ENCODE measurements at places on chromosomes 11 and 22.

GRCh38 chr11:128884703-128885338, 6.3 kb upstream of the KCNJ5 start:
- DNase-seq: peak; percentile 65

DNA sequence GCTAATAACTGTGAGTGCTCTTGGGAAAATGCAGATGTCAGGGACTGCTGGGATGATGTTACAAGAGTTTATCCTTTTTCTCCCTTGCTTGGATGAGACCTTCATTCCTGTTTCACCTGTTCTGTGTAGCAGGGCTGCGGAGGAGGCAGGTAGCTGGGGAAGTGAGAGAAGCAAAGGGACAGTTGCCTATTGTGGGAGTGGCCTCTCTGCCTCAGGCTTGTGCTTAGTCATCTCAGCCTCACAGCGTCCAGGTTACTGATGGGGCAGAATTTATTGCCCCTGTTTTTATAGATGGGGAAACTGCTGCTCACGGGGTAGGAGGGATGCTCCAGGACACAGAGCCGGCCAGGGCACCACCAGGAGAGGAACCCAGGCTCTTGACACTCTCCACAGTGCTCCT, 1.7 kb downstream of the STX3 start:
- DNase-seq: no peak

- DNase-seq: no peak
Observed at GRCh38 chr11:70333261-70333660, 62.8 kb downstream of the PPFIA1 start.

DNA sequence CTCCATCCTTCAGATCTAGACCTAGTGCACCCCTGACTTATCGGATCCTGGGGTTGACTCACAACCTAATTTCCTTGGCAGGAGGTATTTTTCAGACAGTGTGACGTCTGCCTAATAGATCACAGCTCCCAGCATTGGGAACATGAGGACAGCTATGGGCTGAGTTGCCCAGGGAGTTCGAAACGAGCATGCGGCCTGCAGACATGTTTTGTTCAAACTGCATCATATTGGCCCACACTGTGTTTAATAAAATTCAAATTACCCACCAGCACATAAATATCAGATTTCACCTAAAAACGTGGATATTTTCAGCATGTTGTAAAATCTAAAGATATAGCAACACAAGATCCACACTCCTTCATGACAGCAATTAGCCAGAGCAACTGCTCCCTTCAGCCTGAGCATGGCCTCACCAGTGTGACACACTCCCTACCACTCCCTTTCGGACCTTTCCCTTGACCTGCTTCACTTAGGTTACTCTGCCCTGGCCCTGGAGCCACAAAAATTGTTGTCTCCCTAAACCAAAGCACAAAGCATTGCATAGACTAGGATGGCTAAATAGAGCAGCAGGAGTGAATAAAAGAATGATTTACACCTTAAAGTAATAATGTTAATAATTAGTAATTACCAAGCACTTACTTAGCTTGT, 53.6 kb upstream of the USP47 start:
- no peak for DNase-seq

DNA sequence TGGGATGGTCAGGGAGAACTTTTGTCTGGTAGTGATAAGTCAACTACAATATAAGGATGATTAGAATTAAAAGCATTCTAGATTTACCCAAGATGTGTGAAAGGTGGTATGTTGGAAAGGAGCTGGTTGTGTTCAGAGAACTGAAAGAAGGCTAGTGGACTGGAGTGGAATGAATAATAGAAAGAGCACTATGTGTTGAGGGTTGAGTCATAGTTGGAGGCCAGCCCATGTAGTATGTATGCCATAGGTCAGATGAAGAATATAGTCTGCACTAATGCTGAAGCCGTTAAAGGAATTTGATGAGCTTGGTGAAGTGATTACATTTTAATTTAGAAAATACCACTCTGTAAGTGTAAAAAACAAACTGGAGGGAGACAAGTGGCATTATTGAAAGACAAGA, 514.1 kb downstream of the CNTN5 start:
- no peak for DNase-seq

DNA sequence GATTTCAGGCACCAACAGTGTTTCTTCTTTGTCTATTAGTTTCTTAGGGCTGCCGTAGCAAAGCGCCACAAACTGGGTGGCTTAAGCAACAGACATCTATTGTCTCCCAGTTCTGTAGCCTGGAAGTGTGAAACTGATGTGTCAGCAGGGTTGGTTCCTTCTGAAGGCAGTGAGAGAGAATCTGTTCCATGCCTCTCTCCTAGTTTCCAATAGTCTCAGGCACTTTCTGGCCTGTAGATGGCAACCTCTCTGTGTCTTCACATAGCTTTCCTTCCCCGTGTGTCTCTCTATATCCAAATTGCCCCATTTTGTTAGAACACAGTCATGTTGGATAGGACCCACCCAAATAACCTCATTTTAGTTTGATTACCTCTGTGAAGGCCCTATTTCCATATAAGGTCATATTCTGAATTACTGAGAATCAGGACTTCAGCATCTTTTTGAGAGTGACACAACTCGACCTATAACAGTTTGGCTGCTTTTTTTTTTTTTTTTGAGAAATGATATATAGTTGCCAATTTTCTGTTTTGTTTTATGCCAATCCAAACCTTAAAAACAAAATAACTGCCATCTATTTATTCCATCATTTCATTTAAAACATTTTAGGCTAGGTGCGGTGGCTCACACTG, 108.2 kb downstream of the SLC36A4 start:
- peak; percentile 53 for DNase-seq

DNA sequence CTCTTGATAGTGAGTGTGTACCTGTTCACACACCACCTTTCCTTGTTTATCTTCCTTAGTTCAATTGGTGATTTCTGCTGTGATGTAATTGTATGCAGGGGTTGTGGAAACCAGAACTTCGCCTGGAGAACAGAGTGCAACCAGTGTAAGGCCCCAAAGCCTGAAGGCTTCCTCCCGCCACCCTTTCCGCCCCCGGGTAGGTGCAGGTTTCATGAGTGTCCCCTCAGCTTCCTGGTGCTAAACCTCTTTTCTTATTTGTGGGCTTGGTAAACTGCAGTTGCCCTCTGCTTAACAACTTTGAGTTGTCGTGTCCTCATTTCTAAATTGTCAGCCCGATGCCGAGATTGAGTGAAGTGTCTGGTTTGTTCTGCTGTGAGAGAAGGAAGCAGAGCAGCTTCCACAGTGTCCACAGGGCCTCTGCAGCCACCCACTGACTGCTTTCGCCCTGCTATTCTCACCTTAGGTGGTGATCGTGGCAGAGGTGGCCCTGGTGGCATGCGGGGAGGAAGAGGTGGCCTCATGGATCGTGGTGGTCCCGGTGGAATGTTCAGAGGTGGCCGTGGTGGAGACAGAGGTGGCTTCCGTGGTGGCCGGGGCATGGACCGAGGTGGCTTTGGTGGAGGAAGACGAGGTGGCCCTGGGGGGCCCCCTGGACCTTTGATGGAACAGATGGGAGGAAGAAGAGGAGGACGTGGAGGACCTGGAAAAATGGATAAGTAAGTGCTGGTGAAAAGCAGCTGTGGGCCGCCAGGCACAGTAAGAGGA, 7.1 kb upstream of the GAS2L1 start:
- no peak for DNase-seq

DNA sequence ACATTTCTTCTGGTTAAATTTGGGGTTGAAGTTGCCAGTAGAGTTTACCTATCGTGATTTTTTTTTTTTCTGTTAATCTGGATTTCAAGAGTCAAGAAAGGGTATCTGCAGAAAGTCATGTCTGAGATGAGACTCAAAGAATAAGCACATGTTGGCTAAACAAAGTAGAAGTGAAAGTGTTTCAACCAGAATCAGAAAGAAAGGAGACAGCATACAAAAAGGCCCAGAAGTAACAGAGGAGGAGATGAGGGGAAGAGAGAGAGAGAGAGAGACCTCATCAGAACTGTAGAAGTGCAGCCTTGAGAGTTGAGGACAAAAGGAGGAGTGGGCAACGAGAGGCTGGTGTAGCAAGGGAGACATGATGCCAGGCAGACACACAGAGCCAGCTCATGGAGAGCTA, 54.9 kb downstream of the SVIP start:
- DNase-seq: no peak

DNA sequence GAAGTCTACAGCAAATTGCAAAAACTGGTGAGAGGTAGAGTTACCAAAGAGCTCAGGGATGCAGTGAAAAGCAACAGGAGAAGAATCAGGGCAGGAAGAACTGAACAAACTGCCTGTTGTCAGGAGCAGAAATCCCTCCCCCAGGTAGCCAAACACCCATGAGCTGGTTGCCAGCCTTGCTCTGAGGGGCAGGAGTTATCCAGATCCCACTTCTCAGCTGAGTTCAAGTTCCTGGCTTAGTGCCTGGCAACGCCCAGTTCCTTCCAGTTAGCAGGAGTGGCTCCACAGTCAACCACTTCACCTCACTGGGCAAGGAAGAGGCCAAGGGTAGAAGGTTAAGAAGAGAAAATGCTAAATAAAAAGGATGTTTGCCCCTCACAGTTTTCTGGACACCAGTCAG, 1.9 kb upstream of the MPZL2 start:
- DNase-seq: no peak

- DNase-seq: peak; percentile 47
Observed at GRCh38 chr11:68370211-68371111, 58.1 kb downstream of the LRP5 start.

- peak; percentile 16 for DNase-seq
Observed at GRCh38 chr22:24437741-24438328, 10.4 kb downstream of the ADORA2A start.

DNA sequence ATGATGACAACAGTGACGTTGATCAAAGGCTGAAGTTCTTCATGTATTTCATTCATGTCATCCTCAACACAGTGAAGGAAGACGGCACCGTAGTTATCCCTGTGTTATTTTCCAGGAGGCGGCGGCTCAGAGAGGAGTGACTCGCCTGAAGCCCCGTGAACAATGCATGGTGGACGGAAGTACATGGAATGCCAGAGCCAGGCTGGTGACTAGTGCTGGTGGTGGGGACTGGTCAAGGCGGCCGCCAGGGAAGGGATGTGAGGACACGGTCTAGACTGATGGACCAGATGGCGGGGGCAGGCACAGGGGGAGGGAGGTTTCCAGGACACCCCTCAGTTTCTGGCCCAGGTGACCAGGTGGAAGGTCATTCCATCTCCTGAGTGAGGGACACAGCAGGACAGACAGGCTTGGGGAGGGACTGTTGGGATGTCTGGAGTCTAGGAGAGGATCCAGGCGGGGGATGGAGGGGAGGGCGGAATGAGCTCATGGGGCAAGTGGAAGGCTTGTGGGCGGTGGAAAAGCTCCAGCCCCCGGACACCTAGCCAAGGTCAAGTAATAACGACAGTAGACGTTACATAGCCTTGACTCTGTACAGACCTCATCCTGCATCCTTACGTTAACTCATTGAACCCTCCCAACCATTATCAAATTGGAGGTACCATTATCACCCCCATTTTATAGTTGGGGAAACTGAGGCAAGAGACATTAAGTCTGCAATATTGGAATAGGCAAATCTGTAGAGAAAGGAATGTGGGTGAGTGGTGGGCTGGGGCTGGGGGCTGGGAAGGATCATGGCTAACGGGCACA, 16.0 kb upstream of the PICK1 start:
- no peak for DNase-seq

DNA sequence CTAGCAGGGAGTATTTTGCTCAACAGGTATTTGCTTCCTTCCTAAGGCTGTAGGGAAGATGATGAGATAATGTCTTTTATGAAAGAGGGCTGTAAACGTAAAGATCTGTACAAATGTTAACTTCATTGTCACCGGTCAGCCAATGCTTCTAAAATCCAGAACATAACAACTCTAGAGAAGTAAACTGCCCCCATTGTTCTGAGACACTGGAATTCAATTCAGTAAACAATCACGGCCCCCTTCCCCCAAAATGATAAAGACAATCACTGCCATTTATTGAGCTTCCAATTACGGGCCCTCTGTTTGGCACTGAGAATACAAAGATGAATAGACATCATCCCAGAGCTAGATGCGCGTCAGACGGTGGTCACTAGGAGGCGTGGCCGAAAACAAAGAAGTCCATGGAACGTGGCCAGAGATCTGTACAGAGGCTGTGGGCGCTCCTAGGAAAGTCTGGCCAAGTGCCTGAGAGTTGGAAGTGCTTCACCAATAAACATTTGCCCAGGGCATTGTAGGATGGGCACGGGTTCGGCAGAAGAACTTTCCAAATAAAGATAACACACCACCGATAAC, 576 bp downstream of the TMEM258 start:
- DNase-seq: peak; percentile 85

GRCh38 chr11:123507043-123507442, 77.0 kb downstream of the GRAMD1B start:
- DNase-seq: peak; percentile 59

GRCh38 chr22:40922484-40923303, 28.5 kb upstream of the RBX1 start:
- DNase-seq: peak; percentile 69

- no peak for DNase-seq
Observed at GRCh38 chr11:111798279-111798678, 32.1 kb upstream of the PPP2R1B start.

DNA sequence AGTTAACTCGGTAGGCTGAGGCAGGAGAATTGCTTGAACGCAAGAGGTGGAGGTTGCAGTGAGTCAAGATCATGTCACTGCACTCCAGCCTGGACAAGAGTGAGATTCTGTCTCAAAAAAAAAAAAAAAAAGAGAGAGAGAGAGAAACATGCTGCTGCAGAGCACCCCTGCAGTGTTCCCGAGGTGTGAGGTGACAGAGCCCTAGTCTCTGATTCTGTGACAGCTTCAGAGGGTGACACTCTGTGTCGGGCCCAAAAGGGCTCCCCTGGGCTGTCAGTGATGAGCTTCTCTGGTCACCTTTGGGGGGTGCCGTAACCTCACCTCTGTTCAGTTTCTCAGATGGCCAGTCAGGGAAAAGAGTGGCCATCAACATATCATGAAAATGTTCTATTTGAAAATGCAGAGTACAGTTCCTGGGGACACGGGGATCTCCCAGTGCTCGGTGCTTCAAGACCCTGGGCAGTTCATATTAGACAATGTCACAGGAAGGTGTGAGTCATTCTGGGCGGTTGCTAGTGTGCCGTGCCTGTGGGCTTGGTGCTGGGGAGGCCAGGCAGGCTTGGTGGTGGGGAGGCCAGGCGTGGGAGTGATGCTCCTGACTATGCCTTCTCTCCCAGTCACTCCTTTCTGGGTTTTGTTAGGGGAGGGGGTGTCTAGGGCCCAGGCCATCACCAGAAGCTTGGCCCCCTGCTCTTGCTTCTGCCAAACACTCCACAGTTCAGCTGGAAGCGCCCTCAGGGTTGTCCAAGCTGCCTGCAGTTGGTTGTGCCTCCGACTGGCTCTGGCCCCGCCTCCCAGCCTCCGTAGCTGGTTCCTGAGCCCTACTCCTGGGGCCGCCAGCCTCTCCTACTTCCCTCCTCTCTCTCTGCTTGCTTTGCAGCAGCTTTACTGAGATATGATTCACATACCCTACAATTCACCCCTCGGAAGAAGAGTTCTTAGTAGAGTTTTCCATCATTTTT, 52.5 kb upstream of the CLDN5 start:
- DNase-seq: peak; percentile 27

Measured in AG10803 (cell line).